ENCODE measurements at places on chromosomes 3 and 15.

- no peak for DNase-seq
These were observed 222.4 kb upstream of the WNT5A start for GRCh38 chr3:55709411-55710012.

DNA sequence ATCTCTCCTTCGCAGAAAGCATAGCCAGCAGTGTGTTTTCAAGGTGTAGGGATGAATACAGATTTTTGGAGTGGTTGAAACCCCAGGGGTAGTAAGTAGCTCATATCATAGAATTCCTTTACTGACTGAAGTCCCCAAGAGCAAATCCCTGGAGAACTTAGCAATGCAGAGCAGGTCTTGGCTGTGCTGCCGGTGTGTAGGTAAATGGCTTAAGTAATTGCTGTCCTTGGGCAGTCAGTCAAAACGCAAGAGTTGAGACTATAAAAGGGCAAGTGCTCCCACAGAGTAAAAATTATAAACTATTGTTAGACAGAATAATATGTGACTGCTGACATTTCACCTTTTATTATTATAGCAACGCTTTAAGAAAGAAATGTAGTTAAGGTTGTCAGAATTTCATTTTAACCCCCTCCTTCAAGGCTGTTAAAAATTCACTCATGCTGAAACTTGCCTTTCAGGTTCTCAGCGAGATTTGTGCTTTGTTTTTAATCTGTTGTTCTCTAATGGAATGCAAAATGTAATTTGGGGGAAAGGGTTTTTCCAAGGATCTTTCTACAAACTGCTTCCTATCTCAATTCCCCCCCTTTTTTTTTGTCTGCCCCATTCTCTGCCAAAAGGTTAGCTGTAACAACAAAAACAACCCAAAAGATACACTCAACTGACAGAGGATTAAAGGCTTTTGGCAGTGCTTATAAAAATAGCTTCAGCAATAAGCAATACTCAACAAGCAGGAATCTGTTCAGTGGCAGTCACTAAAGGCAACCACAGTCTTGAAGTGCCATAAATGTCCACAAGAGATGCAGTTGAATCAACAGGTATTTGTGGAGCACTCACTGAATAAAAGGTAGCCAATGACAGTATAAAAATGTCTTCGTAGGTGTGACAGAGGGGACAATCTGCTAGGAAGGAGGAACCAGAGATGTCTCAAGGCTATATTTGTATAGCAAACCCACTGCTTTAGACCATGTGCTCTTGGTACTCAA lies 105.3 kb downstream of the THRB start:
- no peak for DNase-seq

- no peak for DNase-seq
These were observed 12.1 kb downstream of the ALAS1 start for GRCh38 chr3:52210037-52210436.

GRCh38 chr3:120198305-120198878 lies 86.6 kb downstream of the GPR156 start:
- DNase-seq, result no peak

- DNase-seq, result no peak
These were observed 113.7 kb upstream of the RPL32 start for GRCh38 chr3:12954891-12955650.

DNA sequence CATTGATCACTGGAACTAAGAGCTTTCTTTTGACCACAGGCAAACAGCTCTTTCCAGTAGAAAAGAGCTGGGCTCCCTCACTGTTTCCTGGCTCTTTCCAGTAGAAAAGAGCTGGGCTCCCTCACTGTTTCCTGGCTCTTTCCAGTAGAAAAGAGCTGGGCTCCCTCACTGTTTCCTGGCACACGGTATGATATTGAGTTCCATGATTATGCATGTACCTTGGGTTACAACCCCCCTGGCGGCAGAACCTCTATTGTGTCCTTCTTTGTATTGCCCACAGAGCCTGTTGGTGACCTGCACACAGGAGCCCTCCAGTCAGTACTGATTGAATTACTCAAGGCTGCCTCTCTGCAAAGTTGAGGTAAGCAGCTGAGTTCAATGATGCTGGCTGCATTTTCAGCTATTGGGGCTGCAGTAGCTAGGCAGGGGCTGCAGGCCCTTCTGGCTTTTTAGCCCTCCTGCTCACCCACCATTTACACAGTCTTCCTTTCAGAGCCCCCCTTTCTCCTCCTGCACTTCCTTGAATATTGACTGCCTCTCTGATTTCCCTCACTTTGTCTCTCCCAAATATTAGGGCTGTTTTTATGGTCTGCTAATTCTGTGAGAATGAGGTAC lies 10.2 kb downstream of the ACKR2 start:
- no peak for DNase-seq

- DNase-seq, result no peak
These were observed 109.6 kb upstream of the TMCO5A start for GRCh38 chr15:37824717-37825382.

DNA sequence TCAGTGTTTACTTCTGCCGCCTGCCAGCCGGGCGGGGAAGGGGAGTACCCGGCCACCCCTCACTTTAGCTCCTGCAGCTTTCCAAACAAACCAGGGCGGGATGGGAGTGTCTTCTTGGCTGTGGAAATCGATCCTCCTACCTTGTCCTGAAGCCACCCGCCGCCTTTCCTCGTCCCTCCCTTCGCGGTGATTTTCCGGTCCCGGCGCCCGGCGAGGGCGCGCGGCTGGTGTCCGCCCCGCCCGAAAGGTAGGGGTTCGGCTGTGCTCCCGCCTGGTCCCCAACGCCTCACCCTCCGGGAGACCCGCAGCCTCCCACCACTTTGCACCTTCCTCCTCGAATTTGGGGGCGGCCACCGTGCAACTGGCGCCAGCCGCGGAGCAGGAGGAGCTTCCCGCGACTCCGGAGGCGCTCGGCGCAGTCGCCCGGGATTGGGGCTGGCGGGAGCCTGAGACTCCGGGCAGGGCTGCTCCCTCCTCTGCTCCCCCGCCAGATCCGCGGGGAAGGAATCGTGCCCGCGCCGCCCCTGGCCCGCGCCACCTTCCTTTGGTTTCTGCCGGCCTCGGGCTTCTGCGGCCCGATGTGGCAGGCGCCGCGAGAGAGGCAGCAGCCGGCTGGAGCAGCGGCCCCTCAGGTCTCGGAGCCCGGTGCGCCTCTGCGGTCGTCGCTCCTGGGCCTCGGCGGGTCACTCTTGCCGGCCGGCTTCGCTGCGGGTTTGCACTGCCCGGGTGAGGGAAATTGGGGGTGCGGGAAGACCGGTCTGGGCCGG lies 30.7 kb upstream of the ST3GAL6 start:
- DNase-seq, result no peak

DNA sequence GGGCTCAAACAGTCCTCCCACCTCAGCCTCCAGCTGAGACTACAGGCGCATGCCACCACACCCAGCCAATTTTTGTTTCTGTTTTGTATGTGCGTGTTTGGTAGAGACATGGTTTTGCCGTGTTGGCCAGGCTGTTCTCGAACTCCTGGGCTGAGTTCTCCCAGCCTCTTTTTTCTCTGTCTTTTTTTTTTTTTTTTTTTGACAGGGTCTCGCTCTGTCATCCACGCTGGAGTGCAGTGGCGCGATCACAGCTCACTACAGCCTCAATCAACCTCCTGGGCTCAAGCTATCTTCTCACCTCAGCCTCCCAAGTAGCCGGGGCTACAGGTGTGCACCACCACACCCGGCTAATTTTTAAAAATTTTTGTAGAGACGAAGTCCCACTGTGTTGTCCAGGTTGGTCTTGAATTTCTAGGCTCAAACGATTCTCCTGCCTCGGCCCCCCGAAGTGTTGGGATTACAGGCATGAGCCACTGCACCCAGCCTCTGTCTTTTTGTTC lies 867 bp upstream of the DCAF1 start:
- DNase-seq, result no peak

DNA sequence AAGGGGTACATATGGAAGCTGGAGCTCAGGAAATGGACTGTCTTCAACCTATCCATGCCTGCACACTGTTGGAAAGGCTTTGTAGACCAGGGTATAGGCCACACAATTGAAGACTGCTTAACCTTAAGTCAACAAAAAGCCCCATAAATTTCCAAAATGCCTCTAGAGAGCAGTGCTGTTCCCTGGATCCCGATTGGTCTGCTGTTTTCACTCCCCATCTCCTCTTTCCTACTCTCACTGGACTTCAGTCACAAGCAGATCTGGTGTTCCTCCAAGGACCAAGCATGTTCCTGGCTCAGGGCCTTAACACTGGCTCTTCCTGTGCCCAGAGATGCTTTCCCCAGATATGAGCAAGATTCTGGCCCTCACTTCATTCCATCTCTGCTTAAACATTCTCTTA lies 22.8 kb upstream of the LRRC34 start:
- no peak for DNase-seq

DNA sequence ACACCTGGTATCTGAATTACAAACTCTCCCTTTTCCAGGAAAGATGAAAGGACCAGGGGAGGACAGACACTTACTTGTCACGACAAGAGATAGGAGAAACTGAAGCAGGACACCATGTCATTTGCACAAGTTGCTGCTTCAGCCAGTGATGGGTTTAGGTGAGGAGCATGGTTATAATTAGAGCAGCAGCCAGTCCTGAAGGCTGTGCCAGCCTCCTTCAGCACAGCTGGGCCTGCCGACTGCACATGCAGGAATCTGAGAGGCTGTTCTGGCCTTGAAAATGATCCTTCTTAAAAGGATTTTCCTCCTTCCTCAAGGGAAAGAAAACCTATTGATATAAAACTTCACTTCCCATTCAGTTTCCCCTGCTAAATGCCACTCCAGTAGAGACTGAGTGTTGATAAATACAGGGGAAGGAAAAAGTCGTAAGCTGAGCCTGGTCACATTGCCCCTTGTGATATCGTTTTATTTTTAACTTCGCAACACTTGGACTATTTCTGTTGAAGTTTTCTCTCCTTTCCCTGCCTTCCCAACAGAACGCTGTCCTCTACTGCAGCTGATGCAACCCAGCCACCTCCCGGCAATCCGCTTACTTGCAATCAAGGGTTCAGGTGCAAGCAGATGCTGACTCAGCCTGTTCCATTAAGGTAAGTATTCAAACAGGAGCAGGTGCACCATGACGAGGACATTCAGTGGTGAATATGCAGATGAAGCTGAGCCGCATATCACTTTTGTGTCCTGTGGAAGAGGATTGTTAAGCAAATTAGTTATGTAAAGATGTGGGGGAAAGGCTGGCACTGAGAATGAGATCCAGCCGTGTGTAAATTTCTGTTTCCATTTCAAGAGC lies at the start of gene FBXO40:
Gene FBXO40 (plus strand): TSS at position 524 of the 847 bp plus-strand sequence. CDS start 27,197 bp downstream, outside the sequence.
- DNase-seq, result no peak

GRCh38 chr3:56780936-56781335 lies 20.8 kb downstream of the ARHGEF3 start:
- DNase-seq, result no peak

DNA sequence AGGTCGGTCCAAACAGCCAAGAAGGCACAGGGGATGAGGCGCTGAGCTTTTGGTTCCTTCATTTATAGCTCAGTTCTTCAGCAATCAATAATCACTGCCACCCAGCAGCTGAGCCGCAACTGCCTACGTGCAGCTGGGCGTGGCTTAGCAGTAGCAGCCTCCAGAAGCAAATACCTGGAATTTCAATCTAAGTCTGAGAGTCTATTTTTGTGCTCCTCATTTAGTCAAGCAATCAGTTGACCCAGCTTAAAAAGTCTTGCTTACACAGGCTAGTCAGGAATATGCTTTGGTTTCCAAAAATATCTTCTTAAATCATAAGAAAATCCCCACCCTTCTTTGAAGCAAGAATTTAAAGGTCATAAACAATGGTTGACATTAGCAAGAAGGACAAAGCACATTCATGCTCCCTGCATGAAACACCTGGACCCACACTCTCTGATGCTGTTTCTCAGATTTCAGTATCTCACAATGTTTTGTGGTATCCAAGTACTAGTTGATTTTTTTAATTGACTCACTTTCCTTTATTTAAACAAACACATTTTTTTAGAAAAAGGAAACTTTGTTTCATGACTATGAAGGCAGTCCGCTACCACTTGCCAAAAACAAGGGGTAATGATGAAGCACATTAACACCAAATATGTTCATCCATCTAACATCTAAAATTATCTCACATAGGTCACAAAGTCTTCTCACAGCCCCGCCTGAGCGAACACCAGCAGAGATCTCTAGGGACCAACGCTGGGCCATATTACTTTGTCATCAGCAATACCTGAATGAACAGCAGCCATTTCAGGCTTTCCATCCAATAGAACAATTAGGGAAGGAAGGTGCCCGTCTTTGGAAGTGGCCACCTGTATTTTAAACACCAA lies 106.1 kb downstream of the OXNAD1 start:
- DNase-seq, result no peak

- no peak for DNase-seq
These were observed 199.8 kb downstream of the STT3B start for GRCh38 chr3:31732548-31732947.

GRCh38 chr15:101358895-101359294 lies 63.8 kb upstream of the SNRPA1 start:
- DNase-seq, result no peak

- no peak for DNase-seq
These were observed 12.2 kb downstream of the ZNF774 start for GRCh38 chr15:90364251-90364650.

DNA sequence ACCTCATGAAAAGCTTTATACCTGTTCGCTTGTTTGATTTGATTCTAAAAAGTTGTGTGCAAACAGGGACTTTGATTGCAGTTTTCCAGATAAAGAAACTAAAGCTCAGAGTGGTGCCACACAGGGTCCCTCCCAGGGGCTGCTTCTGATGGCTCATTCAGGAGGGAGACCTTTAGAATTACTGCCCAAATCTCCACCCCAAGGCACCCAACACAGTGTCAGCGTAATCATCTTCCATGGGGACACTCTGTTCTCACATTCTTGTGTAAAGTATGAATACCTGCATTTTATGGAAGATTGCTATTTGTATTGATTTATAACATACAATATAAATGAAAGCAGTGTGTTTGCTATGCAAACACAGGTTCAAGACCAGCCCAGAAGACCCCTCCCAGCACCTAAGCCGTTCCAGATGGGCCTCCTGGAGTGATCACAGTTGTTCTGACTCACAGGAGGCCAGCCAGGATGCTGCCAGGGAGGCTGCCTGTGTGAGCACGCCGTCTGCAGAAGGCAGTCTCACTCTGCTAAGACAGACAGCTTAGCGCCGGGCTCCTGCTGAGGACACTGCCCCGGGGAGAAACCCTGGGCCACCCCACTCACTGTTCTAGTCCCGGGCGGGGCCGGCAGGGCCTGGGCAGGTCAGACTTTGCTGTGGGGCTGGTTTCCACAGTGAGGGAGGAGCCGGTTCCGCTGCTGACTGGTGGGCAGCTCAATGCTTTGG lies 185.6 kb downstream of the FAM43A start:
- no peak for DNase-seq
